ENCODE measurements at places on chromosomes 11 and 22. TPM values are rescaled to one million over a fixed set of nuclear protein-coding genes. Genes with fewer than 3 reads are reported as not detected.

The LRRN4CL gene
- total RNA-seq = 0.81 TPM

The GCAT gene
- 32.8 TPM for total RNA-seq

The MYRF gene
- total RNA-seq = 0.16 TPM

DNA sequence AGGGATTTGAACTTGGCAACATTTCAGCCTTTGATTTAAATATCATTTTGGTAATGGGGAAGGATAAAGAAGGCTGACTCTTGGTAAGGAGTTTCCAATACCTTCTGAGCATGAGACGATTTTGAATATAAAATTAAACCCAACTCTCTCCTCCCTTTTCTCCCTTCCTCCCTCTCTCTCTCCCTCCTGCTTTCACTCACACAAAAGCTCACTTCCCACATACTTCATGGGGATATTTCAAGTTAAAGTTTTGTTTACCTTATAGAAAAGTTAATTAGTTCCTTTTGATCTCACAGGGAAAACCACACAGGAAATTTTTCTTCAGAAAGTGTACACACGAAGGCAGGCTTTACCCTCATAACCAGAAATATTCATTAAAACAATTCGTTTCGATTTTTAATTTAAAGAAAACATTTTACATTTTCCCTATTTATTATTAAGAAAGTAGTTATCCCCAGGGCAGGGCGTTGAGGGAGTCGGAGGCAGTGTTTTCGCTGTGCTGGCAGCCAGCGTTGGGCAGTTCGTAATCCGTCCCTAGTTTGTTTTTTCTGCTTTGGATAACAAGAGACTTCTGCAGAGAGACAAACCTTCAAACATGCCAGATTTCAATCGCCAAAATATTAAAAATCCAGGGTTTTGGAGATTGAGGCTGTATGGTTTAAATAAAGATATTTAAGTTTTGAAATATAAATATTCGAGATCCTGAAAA lies 25.3 kb upstream of the ALX4 start:
- no peaks in the 10 kb centered on the region for H3K36me3 ChIP-seq
- peaks cover 13% of the 10 kb centered on the region for H3K4me1 ChIP-seq
- peaks cover 36% of the 10 kb centered on the region for H3K27me3 ChIP-seq
- H3K27ac ChIP-seq = no peak overlapping the region

- H3K4me1 ChIP-seq = peaks cover 54% of the 10 kb centered on the region
- no peak for DNase-seq
- peak overlapping the region; percentile 88 for H3K27ac ChIP-seq
- H3K4me3 ChIP-seq = no peak overlapping the region
- H3K36me3 ChIP-seq = no peaks in the 10 kb centered on the region
- H3K27me3 ChIP-seq = no peaks in the 10 kb centered on the region
These were observed 58.6 kb upstream of the NNMT start for GRCh38 chr11:114237321-114238280.

GRCh38 chr11:70397983-70398833 lies at the start of gene CTTN:
Gene CTTN (plus strand): TSS chr11:70398529. CDS start chr11:70407298, 8,769 bp downstream.
- H3K4me1 ChIP-seq = peaks cover 25% of the 10 kb centered on the region
- peaks cover 37% of the 10 kb centered on the region for H3K36me3 ChIP-seq
- DNase-seq = peak; percentile 76
- peak within 1 kb of the TSS; percentile 85 for H3K4me3 ChIP-seq
- no peaks in the 10 kb centered on the region for H3K27me3 ChIP-seq
